Activated CD8-positive, alpha-beta T cell treated with anti-CD3 and anti-CD28 coated beads, Interleukin-2, amount 10 ng/mL, durations not matched to agents 7 days and 5 days (primary cell): ENCODE measurements at places on chromosomes 1 and 21.

DNA sequence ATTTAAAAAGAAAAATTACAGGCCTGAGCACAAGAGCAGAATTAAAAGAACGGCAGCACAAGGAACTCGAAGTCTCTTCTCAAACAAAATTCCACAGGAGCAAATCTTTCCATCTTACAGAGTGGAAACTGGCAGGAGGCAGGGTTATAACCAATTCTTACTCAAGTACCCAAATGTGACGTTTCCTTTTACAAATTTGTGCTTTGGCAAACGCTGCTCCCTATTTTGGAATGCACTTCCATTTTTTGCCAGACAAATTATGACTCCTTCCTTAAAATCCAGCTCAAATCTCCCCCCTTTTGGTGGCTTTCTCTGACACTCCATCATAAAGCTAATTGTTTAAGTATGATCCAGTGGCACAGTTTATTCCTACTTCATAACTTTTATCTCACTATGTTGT lies 7.8 kb downstream of the ERI3 start:
- DNase-seq, result no peak

DNA sequence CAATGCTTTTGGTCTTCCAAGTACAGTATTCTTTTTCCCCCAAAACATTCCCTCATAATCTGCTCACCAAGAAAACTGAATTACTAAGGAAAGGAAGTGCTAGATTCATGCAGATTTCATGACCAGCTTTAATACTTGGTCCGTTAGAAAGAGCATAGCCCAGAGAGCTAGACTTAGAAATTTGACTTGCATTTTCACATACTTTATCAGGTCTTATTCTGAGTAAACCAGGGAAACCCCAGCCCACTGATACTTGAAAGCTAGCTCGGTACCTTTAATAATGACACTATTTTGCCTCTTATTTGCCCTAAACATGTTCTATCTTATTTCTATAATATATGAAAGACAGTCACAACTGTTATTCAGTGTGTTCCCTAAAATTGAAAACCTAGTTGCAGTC lies 204.5 kb downstream of the TTLL7 start:
- no peak for DNase-seq

GRCh38 chr1:233673261-233673946 lies 59.5 kb downstream of the KCNK1 start:
- DNase-seq, result no peak

DNA sequence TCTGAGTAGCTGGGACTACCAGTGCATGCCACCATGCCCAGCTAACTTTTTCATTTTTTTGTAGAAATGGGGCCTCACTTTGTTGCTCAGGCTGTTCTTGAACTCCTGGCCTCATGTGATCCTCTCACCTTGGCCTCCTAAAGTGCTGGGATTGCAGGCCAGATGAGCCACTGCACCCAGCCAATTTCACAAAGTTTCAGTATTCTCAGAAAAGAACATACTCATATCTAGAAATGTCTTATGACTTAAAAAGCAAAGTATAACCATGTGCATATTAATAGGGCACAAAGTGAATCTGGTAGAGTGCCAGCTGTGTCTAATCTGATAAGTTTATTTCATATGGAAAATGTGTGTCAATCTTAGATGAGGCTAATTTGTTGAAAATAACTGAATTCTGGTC lies 87.5 kb upstream of the CACYBP start:
- DNase-seq, result no peak

DNA sequence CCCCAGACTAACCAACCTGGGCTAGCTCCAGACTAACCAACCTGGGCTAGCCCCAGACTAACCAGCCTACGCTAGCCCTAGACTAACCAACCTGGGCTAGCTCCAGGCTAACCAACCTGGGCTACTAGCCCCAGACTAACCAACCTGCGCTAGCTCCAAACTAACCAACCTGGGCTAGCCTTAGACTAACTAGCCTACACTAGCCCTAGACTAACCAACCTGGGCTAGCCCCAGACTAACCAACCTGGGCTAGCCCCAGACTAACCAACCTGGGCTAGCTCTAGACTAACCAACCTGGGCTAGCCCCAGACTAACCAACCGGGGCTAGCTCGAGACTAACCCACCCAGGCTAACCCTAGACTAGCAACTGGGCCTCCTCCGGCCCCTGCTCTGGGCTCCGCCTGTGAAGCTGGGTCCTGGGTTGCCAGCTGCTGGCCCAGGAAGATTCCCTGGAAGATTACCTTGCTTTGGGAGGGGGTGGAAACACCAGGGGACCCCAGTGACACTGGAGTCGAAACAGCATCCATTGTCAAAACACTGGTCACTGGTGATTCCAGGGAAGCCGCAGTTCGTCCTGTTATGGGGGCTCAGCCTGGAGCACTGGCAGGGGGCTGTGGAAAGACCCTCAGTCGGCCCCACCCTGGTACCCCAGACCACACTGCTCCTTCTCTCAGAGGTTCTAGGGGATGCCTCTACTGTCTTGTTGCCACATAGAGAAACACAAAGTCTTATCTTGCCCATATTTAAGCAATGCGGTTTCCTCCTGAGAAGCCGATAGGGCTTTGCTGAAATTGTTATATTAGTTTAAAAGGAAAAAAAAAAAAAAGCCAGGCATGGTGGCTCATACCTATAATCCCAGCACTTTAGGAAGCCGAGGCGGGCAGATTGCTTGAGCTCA lies 1.1 kb downstream of the TFF2 start:
- DNase-seq, result no peak

GRCh38 chr1:70896224-70896623 lies 151.4 kb downstream of the PTGER3 start:
- no peak for DNase-seq

GRCh38 chr1:200542162-200542561 lies 78.4 kb downstream of the KIF14 start:
- no peak for DNase-seq

GRCh38 chr1:223730479-223731132 lies 18.3 kb downstream of the CAPN2 start:
- DNase-seq, result no peak

DNA sequence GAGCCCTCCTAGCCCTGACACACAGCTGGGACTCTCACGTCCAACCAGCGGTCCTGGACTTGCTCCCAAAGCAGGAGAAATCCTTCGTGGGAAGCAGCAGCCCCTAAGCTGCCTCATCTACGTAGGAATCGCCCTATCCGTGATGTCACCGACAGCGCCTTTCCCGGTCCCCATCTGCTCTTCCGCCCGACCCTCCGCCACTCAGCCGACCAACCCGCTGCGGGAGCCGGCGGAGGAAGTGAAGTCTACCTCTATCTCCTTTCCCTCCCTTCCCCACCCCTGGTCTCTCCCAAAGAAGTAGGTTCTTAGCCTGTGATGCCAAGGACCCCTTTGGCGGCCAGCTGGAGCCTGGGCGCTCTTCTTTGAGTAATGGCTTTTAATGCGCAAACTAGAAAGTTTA lies 272.1 kb downstream of the FAM72C start:
- no peak for DNase-seq

DNA sequence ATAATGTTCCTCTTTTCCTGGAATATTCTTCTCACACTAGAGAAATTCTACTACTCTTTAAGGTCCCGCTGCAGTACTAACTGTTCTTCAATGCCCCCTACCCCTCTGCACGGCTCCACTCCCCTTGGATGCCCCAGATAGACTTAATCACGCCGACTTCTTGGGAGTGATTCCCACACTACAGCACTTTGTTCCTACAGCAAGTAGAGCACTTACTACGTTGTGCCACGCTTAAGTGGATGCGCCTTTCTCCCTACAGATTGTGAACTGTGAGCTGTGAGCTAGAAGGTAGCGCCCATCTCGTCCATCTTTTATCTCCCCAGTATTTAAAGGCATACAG lies 2.2 kb downstream of the ZNF436 start:
- DNase-seq, result peak; percentile 22

- no peak for DNase-seq
Observed at GRCh38 chr1:110606657-110607535, 738 bp upstream of the KCNA2 start.

GRCh38 chr1:55362558-55362957 lies 147.4 kb upstream of the USP24 start:
- DNase-seq, result no peak

- DNase-seq, result no peak
Observed at GRCh38 chr1:223714849-223715603, 2.7 kb downstream of the CAPN2 start.

GRCh38 chr1:158077411-158078256 lies 84.2 kb downstream of the KIRREL1 start:
- DNase-seq, result no peak
